Activated CD4-positive, alpha-beta T cell treated with anti-CD3 and anti-CD28 coated beads for 4 hours (primary cell): ENCODE measurements at places on chromosomes 7 and 10.

DNA sequence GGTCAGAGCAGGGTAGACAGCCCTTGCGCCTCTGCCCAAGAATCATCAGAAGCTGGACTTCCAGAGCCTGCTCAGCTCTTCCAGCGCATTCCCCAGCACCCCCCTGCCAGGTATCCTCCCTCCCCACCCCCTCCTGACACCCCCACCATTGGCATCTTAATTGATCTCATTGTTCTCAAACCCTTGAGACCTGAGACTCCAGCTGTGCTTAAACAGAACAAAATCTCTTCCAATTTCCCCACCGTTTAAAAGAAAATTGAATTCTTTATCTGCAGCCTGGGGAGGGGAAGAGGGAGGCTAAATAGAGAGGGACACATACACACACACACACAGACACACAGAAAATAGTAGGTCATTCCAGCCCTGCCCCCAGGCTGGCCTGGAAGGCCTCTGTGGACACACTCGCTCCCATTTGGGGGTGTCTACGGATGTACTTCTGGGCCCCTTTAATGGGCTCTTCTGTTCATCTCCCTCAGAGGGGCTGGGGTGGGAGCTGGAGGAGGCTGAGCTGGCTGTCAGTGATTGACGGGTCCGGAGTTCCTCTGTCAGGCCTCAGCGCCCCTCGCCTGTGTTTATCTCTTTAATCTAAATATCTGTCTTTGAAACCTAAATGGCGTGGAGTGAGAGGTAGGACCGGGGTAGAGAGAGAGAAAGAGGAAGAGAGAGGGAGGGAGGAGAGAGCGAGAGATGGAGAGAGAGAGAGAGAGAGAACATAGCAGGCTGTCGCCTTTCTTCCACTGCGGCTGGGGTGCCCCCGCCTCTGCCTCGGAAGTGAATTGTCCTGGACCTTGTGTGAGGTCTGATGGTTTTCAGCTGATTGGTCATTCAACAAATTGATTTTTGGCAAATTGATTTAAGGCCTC is 61.7 kb downstream of the C10orf105 start:
- no peak for DNase-seq

DNA sequence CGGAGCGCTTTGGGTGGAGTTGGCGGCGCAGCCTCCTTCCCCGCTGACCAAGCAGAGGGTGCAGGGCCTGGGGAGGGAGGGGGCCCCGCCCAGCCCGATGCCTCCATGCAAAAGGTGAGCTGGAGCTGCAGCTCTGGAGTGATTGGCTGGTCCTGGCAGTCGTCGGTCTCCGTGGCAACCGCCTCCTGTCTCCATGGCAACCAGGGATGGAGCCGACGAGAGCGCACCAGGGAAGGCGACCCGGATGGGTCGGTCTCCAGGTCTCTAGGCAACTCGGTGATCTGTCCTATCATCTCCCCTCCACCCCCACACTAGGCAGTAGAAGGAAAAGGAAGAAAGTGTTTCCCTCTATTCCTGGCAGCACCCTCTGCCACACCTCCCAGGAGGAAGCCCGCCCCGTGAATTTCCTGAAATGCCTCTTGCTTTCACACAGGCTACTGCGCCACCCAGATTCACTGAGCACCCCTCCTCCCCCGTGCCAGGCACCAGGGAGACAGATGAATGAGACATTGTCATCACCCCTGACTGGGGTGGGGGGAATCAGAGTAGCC is 647 bp upstream of the NACAD start:
- peak; percentile 43 for DNase-seq

DNA sequence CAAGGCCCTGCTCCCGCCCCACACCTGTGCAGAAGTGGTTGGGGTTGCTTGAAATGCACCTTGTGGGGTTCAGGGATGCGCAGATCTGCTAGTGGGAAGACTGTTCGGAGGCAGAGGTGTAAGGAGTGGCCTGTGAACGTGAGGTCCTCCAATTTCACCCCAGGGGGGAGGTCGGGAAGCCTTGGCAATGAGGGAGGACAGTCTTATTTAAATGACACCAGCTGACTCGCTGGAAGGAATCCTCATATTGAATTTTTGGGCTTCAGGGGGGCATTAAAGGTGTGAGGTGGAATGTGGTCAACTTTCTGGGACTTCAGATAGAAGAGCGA is 218.8 kb upstream of the CELF2 start:
- no peak for DNase-seq

DNA sequence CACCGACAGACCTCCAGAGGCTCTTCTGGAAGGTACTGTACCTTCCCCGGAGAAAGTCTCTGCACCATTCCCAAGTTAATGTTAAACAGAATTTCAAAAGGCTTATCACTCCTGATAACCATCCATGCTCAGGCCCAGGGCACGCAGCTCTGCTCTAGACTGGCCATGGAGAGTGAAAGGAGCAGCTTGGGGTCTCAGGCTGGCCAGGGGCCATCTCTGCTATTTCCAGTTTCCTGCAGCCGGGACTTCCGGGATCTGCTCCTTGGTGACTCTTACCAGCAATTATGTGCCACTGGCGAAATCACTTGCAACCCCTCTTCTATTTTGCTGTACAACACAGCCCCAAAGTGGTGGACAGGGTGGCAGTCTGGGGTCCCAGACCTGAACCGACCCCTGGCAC is 6.0 kb downstream of the CLDN15 start:
- DNase-seq: no peak

- no peak for DNase-seq
Measured at GRCh38 chr10:96829029-96829773, 2.9 kb upstream of the LCOR start.

- DNase-seq: no peak
Measured at GRCh38 chr7:118057404-118057803, 126.6 kb upstream of the LSM8 start.

DNA sequence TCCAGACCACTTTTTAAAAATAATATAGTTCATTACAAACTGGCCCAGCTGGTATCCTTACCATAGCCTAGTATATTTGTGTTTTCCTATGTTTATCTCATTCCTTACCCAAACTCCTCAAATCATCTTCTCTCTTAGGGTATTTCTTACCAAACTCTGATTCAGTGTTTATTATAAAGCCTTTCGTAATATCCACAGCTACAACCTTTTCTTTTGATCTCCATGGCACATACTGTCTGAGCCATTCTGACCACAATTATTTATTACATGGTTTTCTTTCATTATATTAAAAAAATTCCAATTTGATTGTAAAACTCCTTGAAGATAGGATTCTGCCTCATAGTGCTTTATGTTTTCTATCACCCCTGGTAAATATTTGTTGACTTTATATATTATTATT is 94.2 kb downstream of the LRMDA start:
- DNase-seq: no peak

- DNase-seq: no peak
Measured at GRCh38 chr7:33039903-33040292, 22.7 kb downstream of the NT5C3A start.

GRCh38 chr7:139560199-139560598 is 36.7 kb downstream of the CLEC2L start:
- DNase-seq: no peak

DNA sequence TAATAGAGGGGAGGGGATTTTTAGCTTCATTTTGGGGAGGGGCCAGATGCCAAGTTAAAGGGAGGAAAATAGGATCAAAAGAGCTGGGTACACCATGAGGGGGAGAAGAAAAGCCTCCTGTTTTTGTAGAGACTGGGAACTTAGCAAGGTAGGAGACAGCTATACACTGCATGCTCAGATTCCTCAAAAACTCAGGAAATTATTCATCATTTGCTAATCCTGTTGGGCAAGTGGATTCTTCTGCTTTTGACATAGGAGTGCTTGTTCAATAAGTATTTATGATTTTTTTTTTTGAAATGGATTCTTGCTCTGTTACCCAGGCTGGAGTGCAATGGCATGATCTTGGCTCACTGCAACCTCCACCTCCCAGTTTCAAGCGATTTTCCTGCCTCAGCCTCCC is 73.4 kb downstream of the LYZL2 start:
- no peak for DNase-seq

GRCh38 chr7:2173189-2173827 is 59.4 kb downstream of the MAD1L1 start:
- no peak for DNase-seq
